ENCODE measurements at places on chromosomes 4 and X.
A peak's percentile ranks its signal among the peaks of the same experiment; 100 is the strongest.

GRCh38 chr4:168098248-168098717 is 5.9 kb downstream of the ANXA10 start:
- DNase-seq, result no peak

DNA sequence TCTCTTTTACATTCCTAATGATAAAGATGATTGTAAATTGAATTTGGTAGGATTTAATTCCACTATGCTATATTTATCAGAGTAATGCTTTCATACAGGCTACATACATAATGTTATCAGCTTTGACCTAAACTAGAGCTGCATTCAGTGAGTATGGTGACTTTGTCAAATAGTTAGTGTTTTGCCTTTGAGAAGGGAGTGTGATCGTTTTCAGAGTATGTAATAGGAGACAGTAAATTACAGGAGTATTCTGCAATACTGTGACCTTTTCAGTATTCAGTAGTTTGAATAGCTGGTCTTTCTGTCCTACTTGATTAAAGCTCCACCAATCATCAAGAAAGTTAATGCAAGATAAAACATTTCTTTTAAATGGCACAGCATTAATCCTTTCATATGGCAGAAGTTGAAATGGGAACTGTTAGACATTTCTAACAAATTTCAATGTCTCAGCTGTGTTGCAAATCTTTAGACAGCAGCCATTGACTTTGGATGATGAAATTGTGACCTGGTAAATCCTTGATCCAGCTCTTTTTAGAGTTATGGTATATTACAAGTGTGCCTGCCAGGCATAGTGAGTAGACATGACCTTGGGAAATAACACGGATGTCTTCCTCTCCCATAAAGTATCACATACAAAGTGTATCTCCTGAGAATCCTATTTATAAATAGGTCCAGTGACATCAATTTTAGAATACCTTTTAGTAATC is 455.3 kb downstream of the KCTD8 start:
- DNase-seq, result no peak

DNA sequence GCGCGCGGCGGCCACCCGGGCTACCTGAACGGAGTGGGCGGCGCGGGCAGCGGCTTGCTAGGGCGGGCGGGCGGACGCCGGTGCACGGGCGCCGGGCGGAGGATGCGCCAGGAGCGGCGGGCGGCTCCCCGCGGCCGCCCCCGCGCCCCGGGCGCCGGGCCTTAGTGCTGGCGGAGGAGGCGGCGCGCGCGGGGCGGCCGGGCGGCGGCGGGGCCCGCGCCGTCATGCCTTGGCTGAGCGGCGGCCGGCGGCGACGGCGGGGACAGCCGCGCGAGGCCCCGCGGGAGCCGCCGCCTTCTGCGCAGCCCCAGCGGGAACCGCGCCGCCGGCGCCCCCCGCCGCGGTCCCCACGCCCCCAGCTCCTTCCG is 48.2 kb downstream of the CLDN34 start:
- DNase-seq, result no peak

- DNase-seq, result peak; percentile 26
These were observed 55.4 kb upstream of the TLR3 start for GRCh38 chr4:186013419-186014186.

- DNase-seq, result no peak
These were observed 47.2 kb downstream of the GYG2 start for GRCh38 chrX:2875798-2876399.

GRCh38 chr4:1137063-1137776 is 23.9 kb upstream of the RNF212 start:
- no peak for DNase-seq

- no peak for DNase-seq
These were observed 35.3 kb upstream of the DCX start for GRCh38 chrX:111447298-111447697.

- DNase-seq, result no peak
These were observed 66.3 kb downstream of the WWC2 start for GRCh38 chr4:183165376-183165775.

- DNase-seq, result no peak
These were observed at the start of gene TLR6 for GRCh38 chr4:38856524-38857337. Gene TLR6 (minus strand): TSS chr4:38856817. CDS start chr4:38829473, 27,344 bp downstream.

DNA sequence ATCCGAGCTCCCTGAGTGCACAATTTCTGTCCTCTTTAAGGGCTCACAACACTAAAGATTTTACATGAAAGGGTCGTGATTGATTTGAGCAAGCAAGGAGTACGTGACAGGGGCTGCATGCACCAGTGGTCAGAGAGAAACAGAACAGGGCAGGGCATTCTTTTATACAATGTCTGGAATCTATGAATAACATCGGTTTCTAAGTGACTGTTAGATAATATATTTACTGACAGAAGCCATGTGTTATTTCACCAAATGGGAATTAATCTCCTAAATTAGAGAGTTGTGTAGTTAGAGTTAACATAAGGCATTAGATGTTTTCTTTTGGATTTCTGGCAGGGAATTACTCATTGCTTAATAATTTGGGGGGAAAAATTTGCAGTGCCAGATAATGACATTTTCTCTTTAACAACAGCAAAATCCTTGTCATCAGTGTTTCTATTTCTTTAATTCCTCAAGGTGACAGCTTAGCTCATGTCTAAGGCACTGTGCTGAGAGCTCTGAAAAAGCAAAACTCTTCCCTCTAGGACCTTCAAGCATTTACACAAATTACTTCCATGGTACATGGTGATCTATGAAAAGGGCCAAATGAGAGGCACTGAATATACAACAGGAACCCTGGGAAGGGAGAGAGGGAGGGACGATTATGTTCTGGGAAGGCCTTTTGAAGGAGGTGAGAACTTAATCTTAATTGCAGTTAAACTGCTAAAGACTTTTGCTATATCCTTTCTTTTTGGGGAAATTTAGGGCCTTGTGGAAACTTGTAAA is 145.0 kb downstream of the RTL3 start:
- DNase-seq, result no peak

DNA sequence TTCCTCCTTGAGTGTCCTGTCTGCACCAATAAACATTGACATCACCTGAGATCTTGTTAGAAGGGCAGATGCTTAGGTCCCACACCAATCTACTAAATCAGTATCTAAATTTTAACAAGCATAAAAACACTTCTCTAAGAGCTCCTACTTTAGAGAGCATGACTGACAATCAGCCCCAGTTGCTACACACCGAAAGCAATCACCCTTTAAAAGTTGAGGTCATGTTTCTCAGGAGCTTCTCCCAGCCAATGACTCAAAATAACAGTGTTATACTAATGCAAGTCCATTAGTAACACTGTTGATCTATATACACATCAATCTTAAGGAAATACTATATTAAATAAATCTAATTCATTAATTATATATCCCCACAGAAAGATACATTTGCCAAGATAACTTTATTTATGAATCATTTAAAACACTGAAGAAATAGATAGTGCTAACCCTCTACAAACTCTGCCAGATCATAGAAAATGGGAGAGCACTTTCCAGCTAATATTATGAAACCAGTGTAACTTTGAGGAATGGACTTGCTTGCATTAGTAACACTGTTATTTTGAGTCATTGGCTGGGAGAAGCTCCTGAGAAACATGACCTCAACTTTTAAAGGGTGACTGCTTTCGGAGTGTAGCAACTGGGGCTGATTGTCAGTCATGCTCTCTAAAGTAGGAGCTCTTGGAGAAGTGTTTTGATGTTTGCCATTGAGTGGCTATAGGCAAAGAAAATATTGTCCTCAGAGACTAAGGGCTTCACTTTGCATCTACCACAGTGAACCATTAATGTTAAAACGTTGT is 109.8 kb upstream of the HDX start:
- DNase-seq, result no peak

GRCh38 chrX:120301960-120302359 is 9.3 kb downstream of the TMEM255A start:
- no peak for DNase-seq

DNA sequence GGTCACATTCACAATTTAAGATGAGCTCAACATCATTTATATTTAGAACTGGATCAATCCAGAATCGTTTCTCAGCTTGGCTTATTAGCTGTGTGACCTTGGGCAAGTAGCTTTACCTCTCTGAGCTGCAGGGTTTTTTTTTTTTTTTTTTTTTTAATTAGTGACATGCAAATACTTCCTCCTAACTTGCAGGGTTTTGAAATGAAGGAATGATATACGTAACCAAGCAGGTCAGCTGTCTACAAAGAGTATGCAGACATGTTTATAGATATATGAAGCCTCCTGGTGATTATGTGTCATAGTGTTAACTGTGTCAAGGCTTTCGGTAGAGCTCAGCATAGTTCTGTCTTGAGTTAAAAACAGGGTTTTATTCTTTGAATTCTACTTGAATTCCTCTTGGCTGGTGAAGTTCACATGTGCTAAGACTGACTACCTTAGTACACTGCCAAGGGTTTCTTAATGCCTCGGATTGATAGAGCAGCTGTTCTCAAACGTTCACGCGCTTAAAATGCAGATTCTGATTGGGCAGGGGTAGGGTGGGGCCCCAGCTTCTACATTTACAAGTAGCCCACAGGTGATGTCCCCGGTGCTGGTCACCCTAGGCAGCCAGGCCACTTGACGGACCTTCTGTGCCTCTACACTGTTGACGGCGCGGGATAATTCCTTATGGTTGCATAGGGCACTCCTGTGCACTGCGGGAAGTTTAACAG is 654 bp upstream of the STS start:
- no peak for DNase-seq

- DNase-seq, result no peak
These were observed 102.5 kb downstream of the CFAP299 start for GRCh38 chr4:80438016-80438415.

DNA sequence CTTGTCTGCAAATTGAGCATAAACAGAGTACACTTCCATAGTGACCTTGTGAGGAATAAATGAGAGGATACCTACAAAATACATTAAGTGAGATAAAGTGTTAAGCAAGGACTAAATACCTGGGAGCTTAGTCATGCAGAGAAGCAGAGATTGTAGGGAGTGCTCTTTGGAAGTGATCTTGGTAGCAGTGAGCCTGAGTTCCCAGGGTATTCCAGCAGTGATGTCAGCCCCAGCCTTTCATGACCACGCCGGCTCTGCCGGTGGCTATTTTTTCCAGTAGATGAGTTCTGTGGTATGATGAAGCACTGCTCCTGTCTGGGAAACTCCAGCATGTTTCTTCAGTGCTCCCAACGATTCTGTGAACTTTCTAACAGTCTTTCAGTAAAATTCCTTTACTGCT is 391.5 kb upstream of the IGFBP7 start:
- DNase-seq, result peak; percentile 77

GRCh38 chr4:84920617-84921016 is 45.9 kb downstream of the WDFY3 start:
- DNase-seq, result no peak

GRCh38 chr4:29276150-29276549 is 1444.0 kb upstream of the PCDH7 start:
- no peak for DNase-seq

DNA sequence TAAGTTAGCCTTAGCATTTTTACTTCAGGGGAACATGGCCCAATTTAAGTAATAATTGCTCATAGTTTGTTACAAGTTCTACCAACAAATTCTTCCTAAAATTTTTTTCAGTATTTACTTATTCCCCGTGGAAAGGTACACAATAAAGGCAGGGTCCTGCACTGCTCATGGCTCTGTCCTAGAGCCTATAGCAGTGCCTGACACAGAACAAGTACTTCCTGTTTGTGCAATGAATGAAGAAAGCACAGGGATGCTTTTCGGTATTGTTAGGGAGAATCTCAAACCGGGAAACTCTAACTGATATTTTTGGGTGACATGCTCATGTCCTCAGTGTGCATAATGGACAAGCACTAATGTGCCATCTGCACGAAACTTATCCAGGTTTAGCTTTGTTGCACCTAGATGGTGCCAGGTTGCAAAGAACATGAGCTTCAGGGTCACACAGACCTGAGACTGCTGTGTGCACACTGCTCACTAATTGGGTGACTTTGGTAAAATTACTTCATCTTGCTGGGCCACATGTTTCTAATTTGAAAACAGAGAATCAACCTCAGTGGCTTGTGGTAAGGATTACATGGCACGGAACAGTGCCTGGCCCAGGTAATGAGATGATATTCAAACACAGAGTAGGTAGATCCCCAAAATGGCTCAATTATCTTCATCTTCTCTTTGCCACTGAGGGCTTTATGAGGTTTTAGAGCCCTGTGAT is 175.8 kb upstream of the NPY2R start:
- DNase-seq, result no peak

DNA sequence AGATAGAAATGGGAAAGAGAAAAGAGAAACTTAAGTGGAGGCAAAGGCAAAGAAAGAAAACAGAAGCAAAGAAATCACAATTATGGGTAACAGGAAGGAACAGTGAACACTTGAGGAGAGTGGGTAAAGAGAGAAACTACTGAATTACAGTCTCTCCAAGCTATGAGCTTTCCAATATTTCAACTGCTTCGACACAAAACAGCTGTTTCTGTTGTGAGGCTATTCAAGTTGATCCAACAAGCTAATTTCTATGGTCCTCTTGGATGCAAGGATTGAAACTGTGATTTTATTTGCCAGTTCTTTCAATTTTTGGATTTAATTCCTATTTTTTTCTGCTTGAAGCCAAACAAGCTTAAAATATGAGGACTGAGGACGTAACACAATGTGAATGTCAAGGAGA is 80.5 kb upstream of the ADGRA3 start:
- DNase-seq, result no peak

- no peak for DNase-seq
These were observed 163.4 kb downstream of the ACTRT1 start for GRCh38 chrX:127888767-127889166.

DNA sequence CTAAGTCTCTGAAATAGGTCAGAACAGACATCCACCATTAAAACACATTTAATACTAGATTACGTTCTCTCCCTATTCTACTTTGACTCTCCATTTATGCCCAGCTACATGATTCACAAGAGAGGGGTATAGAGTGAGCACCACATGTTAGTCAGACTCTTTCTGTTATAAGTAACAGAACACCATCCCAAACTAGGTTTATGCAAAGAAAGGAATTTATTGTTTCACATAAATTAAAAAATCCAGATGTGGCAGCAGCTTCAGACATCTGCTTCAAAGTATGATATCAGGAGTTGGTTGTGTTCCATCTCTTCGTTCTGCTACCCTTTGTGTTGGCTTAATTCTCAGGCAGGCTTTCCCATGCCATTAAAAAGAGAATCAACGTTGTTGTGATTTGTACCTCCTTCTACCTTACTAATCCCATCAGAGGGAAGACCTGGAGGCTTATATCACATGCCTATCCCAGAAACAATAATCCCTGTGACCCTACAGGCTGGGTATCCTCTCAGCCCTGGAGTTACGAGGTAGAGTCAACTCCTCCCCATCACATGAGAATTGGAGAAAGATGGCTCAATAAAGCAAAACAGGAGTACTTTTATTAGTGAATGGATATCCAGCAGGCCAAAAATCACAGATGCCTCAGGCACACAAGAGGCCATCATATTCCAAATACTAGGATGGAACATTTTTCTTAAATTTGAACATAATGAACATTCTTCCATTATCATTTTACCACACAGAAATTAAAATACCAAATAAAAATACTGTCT is 163.2 kb downstream of the SLC7A11 start:
- no peak for DNase-seq

- no peak for DNase-seq
These were observed 17.6 kb upstream of the KIAA1210 start for GRCh38 chrX:119145241-119145653.

DNA sequence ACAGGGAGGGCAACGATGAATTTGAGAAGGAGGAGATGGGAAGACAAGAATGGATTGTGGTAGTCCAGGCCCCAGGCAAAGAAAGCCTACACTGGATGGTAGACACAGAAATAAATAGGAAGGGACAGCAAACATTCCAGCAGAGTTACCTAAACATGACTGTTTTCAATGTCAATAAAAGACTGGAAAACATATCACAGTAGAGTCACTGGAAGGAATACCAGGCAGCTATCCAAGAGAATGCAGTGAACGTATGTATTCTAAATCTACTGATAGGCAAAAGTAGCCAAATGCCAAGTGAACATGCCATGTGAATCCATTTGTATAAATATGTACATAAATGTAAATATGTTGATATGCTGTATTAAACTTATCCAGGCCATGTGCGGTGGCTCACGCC is 183.0 kb downstream of the PALLD start:
- no peak for DNase-seq

All from left forelimb (tissue), 1 donor.